ENCODE measurements at places on chromosomes 6 and 20.

DNA sequence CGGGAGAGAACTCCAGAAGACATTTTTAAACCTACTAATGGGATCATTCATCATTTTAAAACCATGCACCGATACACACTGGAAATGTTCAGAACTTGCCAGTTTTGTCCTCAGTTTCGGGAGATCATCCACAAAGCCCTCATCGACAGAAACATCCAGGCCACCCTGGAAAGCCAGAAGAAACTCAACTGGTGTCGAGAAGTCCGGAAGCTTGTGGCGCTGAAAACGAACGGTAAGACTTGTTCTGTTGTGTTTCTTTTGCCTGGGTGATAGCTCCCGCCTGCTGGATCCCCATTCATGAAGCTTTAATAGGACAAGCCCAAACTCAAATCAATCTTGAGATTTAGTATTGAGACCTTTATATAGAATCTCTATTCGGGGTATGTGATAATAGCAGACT, 4.2 kb downstream of the TNFAIP3 start:
- H3K36me3 ChIP-seq = peaks cover 11% of the 10 kb centered on the region
- H3K27ac ChIP-seq = no peak overlapping the region

DNA sequence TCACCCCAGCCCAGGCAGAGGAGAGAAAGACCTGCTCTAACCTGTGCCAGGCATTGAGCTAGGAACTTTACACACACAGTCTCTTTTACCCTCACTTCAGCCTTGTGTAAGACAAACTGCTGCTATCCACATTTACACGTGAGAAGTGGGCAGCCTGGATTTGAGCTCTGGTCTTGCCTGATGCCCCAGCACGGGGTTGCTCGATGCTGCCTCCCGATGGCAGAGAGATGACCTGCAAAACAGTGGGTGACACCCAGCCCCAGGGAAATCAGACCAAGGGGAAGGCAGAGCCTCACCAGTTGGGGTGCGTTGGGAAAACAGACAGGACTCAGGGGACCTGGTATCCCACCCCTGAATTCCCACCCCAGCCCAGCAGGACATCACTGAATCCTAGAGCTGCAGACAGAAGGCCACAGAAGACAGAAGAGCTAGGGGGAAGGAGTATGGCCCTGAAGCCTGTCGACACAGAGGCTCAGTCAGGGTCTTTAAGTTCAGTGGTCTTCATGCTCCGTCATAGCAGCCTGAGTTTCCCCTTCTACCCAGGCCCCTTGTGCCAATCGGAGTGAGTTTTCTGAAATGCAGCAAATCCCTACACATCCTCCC, 990 bp downstream of the BPI start:
- no peak overlapping the region for H3K27ac ChIP-seq
- H3K36me3 ChIP-seq = no peaks in the 10 kb centered on the region
- H3K27me3 ChIP-seq = no peaks in the 10 kb centered on the region
- H3K4me1 ChIP-seq = no peaks in the 10 kb centered on the region
- H3K4me3 ChIP-seq = no peak overlapping the region
- DNase-seq = peak; percentile 10

DNA sequence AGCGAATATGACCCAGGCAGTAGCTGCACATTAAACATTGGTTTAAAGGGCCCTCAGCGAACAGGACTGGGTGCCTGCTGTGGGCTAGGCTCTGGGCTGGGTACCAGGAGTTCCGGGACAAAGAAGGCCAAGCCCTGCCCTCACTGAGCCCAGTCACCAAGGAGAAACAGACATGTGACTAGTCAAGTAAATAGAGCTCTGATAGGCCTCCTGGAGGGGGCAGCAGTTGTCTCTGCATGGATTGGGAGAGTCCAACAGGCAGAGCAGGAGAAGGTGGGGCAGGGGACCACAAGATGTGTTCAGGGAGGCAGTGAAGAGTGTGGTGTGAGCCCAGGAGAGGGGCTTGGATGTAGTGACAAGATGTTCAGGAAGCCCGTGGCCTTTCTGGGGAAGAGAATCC, 3.1 kb downstream of the HM13 start:
- no peak for DNase-seq
- H3K4me1 ChIP-seq = peaks cover 13% of the 10 kb centered on the region
- H3K36me3 ChIP-seq = 0 out of 2 replicates have a peak, but pooled peaks cover 3% of the 10 kb centered on the region
- no peak overlapping the region for H3K27ac ChIP-seq

DNA sequence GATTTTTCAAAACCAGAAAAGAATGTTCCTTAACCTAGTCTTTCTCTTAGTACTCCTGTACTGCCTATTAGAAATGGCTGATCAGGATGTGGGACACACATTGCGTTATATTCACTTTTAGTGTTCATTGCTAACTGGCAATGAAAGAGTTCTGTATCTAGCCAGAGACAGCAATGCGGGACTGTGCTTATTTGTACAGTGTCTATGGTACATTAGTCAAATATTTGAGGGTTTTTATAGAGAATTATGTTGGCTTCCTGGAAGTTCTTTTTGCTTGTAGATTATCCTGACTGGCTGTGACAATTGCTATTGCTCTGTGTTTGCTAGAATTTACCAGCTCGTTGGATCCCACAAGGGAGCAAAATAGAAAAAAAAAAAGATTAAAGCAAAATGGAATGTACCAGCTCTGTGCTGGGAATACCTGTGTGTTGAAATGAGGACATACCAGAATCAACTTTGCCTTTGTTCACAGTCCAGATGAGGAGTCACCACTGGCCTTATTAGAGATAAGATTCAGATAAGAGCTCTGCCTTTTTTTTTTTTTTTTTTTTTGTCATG, 22.4 kb upstream of the IFNGR1 start:
- no peaks in the 10 kb centered on the region for H3K4me1 ChIP-seq
- H3K27ac ChIP-seq = no peak overlapping the region
- no peak for DNase-seq
- H3K36me3 ChIP-seq = no peaks in the 10 kb centered on the region
- no peak overlapping the region for H3K4me3 ChIP-seq
- no peaks in the 10 kb centered on the region for H3K27me3 ChIP-seq

GRCh38 chr6:2674857-2675256, 75.9 kb downstream of the MYLK4 start:
- no peaks in the 10 kb centered on the region for H3K27me3 ChIP-seq
- no peaks in the 10 kb centered on the region for H3K36me3 ChIP-seq
- no peak overlapping the region for H3K27ac ChIP-seq
- H3K4me3 ChIP-seq = no peak overlapping the region
- H3K4me1 ChIP-seq = no peaks in the 10 kb centered on the region
- DNase-seq = no peak

- H3K27ac ChIP-seq = no peak overlapping the region
- no peaks in the 10 kb centered on the region for H3K27me3 ChIP-seq
- H3K4me3 ChIP-seq = no peak overlapping the region
- no peak for DNase-seq
Measured at GRCh38 chr6:155141002-155141401, 122.8 kb upstream of the CLDN20 start.

- no peaks in the 10 kb centered on the region for H3K4me1 ChIP-seq
- H3K4me3 ChIP-seq = no peak overlapping the region
- no peaks in the 10 kb centered on the region for H3K27me3 ChIP-seq
- no peak overlapping the region for H3K27ac ChIP-seq
- no peak for DNase-seq
Measured at GRCh38 chr6:73612611-73613010, 41.2 kb downstream of the SLC17A5 start.

DNA sequence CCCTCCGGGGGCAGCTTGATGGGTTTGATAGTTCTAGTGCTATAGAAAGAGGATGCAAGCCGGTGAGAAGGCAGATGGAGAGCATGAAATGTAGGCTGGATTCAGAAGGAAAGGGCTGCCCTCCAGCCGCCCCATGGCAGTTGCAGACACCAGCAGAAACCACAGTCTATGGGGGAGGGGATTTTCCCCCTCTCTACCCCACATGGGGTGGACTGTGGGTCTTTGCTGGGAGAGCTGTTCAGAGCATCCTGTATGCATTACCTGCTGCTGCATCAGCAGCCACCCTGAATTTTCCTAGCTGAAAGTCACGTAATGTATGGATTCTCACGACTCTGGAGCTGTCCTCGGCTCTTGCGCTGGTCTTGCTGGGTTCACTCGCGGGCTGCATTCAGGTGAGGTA, 48.8 kb upstream of the CST5 start:
- no peak overlapping the region for H3K27ac ChIP-seq
- no peaks in the 10 kb centered on the region for H3K4me1 ChIP-seq
- H3K36me3 ChIP-seq = no peaks in the 10 kb centered on the region
- no peak for DNase-seq
- H3K4me3 ChIP-seq = no peak overlapping the region

DNA sequence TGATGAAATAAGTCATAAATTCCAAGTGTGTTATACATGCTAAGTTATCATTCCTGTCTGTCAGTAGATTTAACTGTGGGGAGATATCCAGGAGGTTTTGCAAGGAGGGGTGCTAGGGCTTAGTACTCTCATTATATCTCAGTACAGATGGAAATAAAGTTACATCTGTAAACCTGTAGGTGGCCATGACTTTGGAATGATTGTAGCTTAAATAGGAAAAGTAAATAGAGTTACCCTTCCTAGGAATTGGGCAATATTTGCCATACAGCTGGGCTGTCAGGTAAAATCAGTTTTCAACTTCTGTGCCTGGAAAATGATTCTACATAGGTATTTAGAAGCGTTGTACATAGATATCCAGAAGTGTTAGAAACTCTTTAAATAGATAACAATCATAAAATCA, 19.8 kb upstream of the TGM3 start:
- H3K27ac ChIP-seq = no peak overlapping the region
- H3K4me3 ChIP-seq = no peak overlapping the region
- no peaks in the 10 kb centered on the region for H3K36me3 ChIP-seq

DNA sequence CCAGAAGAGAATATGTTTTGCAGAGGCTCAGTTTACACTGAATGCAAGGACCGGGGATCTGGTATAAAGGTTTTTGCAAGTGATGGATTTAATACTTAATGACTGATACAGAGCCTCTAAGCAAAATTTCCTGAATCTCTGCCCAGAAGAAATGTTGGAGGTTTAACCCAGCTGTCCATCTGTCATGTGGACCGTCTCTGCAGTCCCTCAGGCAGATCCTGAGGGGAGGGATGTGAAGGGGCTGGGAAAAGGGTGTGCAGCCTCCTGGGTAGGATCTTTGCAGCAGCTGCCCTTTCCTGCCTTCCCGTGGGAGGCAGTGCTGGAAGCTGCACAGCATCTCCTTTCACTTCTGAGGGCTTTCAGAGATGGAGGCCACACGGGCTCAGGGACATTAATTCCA, 207.0 kb downstream of the SLC24A3 start:
- no peak for DNase-seq
- H3K4me1 ChIP-seq = peaks cover 16% of the 10 kb centered on the region
- no peaks in the 10 kb centered on the region for H3K36me3 ChIP-seq
- H3K27ac ChIP-seq = no peak overlapping the region
- H3K4me3 ChIP-seq = no peak overlapping the region
- H3K27me3 ChIP-seq = no peaks in the 10 kb centered on the region

GRCh38 chr6:162538643-162539064, 188.9 kb downstream of the PRKN start:
- H3K36me3 ChIP-seq = no peaks in the 10 kb centered on the region
- no peak overlapping the region for H3K27ac ChIP-seq

Data from H1 (cell line).